ENCODE measurements at places on chromosomes 12 and 14.

DNA sequence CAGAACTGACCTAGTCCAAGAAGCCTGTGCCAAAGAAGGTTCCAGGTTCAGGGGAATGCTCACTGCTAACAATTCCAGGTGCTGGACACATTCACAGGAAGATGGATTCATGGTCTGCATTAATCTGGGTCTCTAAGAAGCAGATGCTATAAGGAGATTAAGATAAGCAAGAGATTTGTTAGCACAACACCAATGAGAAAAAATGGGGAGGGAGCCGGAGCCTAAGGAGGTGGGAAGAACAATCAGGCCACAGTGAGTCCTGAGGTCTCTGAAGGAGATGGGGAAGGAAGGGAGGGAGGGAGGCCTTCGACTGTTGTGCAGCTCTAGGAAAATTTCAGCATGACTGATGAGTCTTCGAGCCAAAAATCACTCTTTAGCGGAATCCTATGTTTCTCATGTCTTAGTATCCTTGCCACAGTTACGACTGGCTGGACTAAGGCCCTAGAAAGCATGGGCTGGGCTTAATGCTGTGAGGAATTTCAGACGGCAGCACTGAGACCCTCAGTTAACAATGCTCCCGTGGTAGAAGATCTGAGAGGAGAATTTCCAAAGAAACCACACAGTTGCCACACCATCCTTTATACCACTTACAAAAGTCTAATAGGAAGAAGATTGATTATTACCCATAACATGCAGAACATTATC lies 31.5 kb upstream of the PTGDR start:
- DNase-seq, result no peak

DNA sequence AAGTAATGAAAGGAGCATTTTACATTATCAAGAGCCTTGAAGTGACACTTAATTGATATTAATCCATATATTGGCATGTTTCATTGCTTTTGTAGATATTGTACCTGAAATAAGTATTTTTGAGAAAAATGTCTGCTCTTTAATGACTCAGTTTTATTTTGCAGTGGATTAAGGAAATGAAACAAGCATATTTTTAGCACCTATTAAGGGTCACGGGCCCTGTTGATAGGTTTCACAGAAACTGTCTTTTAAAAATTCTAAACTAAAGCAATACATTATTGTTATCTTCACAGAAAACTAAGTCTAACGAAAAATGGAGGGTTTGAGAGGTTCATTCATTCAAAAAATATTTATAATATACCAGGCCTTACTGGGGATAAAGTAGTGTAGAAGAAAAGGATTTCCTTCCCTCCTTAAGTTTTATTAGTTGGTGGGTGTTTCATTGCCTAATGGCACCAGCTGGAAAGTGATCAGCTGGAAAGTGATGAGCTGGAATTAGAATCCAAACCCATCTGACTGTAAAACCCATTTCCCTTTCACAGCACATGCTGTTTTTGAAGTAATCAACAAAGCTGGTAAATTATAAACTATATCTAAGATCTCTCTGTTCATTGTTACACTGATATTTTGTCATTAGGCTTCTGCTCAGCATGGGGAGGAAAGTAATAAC lies 54.2 kb downstream of the PTPRQ start:
- DNase-seq, result no peak

DNA sequence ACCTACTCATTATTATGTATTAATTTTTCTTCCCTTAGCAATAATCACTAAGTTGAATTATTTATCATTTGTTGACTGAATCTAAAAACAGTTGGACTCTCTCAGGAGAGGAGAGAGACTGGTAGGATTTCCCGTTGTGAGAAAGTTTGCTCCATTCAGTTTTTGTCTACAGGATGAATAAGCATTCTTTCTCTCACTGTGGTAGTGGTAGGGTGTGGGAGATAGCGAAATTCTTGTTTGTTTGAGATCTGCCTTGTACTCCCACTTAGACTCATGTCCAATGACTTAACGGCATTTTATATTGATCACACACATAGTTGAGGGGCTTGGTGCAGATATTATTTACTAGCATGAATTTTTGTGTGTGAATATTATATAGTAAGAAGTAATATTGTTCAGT lies 421.0 kb upstream of the PDE3A start:
- DNase-seq, result no peak

DNA sequence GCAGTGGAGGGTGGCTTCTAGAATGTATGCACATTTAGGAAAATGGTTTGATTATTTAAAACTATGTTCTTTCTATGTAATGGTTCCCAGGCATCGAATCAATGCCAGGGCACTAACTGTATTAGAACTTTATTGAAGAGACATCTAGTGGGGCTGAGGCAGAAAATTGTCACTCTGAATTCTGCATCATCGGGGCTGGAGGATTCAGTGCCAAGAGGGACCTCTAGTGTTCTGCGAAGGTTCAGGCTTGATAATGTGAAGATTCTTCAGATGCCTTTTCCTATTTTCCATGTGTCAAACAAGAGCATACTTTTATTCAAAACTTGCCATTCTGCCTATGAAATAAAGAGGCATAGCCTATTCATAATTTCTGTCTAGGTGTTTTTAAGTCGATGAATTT lies 146.3 kb downstream of the CAND1 start:
- DNase-seq, result no peak

GRCh38 chr14:32940711-32941667 lies 2.3 kb downstream of the NPAS3 start:
- no peak for DNase-seq

GRCh38 chr12:6052940-6053329 lies 71.5 kb downstream of the VWF start:
- DNase-seq, result no peak

DNA sequence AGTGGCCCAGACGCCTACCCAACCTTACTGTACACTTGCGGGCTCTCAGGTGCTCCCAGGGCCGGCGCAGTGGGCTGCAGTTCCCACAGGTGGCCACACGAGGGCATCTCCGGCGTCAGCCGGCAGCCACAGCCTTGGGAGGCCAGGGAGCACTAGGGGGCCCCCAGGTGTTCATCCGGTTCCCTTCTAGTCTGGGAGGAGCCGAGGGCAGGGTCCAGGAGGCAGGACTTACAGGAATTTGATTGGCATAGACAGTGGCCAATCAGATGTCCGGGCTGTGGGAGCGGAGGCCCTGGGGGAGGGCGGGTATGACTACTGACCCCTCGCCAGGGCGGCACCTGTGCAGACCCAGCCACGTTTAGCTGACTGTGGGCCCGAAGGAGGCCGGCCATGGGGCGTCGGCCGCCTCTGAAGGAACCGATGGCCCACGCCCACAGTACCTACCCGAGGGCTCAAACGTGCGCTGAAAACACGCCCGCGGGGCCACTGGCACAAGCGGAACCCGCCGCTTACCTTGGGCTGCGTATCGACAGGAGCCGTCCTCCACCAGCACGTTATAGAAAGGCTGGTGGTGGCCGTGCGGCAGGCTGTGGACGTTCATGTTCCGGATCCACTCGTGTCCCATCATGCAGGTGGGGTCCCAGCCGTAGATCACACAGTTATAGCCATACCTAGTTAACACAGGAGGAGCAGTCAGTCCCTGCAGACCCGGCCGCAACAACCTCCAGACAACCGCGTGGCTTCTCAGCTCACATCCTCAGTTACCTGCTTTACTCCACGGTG lies 34.8 kb downstream of the FBXO21 start:
- DNase-seq, result no peak
